Uterus (tissue), 4 donors: ENCODE measurements at places on chromosomes 13 and 19. TPM values are rescaled to one million over a fixed set of nuclear protein-coding genes. Genes with fewer than 3 reads are reported as not detected.

DNA sequence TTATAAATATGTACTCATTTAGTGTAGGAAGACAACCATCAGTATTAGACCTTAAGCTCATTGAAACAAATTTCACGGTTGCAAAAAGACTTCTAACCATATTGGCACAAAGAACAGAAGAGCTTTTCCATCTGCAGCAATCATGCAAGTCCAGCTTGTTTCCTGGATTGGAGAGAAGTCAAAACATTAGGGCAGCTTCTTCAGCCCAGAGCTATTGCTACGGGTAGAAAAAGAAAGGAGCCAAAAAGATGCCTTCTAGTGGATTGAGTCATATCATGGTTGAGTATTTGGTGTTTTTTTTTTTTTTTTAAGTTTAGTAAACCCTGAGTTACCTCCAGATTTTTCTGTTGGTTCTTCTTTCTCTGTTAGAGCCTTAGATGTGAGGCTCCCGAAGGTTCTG is 99.8 kb downstream of the WDFY2 start:
- no peaks in the 10 kb centered on the region for H3K36me3 ChIP-seq
- no peak overlapping the region for H3K4me3 ChIP-seq
- no peaks in the 10 kb centered on the region for H3K4me1 ChIP-seq
- H3K27me3 ChIP-seq: no peaks in the 10 kb centered on the region
- no peak for DNase-seq

DNA sequence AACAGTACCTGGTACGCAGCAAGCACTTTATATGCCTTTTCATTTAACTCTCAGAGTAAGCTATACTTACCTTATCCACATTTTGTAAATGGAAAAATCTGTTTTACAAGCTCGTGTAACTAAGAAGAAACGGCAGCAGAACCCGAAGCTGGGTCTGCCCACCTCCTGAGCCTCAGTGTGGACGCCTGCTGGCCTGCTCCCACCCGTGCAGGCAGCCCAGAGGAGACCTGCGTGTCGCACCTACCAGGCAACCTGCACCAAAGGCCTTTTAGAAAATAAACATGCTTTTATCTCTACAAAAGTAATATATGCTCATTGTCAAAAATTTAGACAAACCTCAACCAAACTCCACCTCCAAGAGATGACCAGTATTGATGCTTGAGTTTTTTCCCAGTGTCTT is 62.7 kb downstream of the CRYL1 start:
- H3K27me3 ChIP-seq: no peaks in the 10 kb centered on the region
- H3K4me3 ChIP-seq: no peak overlapping the region
- no peaks in the 10 kb centered on the region for H3K4me1 ChIP-seq

Gene TMPRSS9
- total RNA-seq: 0.69 TPM

DNA sequence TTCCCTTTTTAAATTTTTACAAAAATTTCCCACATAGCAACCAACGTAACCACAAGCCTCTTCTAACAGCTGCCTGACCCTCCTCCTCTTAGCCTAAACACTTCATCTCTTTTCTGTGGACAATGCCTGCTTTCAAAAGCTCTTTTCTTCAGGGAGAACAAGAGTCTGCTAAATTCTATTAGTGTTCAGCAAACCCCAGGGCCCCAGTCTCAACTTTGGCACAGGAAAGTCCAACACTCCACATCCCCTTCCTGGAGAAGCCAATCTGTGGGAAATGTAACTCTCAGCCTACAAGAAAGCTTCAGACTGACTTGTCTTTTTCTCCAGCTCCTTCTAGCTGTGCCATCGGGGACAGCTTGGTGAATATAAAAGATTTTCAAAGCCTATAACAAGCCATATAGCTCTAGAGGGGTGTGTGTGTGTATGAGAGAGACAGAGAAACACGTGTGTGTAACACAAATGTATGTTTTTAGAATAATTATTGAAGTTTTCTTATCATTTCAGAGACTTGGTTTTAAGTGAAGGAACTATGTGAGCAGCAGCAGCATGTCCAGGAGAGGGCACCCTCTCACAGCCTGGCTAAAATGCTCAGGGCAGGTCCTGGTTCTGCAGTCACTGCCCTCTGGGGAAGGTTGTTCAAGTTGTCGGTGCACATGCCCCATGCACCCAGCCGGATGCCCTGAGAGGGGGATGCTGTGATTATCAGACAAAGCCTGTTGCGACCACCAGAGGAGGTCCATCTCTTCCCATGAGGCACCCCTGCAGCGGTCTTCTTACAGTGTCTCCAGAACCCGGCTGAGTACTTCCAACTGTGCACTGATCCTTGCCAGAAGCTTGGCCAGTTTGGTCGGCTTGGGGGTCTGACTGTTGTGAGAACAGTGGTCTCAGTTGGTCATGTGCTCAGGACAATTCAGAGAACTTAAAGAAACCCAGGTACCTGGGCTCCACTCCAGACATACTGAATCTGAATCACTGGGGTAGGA is 34.4 kb downstream of the CCDC70 start:
- H3K36me3 ChIP-seq: no peaks in the 10 kb centered on the region
- H3K27me3 ChIP-seq: no peaks in the 10 kb centered on the region
- H3K4me1 ChIP-seq: no peaks in the 10 kb centered on the region
- no peak for DNase-seq
- H3K27ac ChIP-seq: no peak overlapping the region
- H3K4me3 ChIP-seq: no peak overlapping the region

- DNase-seq: no peak
- H3K4me3 ChIP-seq: no peak overlapping the region
- no peak overlapping the region for H3K27ac ChIP-seq
- no peaks in the 10 kb centered on the region for H3K36me3 ChIP-seq
- peaks cover 8% of the 10 kb centered on the region for H3K4me1 ChIP-seq
Measured at GRCh38 chr19:47432499-47432898, 13.2 kb upstream of the MEIS3 start.
